ENCODE measurements at places on chromosomes 12 and 14.

DNA sequence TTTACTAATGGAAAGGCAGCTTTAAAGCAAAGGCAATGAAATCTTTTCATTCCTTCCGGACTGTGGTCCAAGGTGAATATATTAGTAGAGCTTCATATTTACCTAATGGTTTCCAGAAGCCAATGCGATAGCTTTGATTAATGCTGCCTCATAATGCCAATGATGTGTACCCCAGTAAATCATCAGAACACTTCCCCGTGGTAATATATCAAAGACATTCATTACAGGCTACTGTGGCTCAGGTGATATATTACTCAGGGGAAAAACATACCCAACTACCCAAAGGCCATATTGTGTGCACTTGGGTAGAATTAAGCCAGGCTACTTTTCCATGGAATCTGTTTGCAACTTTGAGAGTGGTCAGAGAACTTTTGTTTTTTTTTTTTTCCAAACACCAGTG lies 69.4 kb upstream of the DACT1 start:
- no peak for DNase-seq

- no peak for DNase-seq
These were observed 17.9 kb downstream of the PXN start for GRCh38 chr12:120247621-120248030.

GRCh38 chr12:119325813-119326212 lies 8.7 kb upstream of the CCDC60 start:
- no peak for DNase-seq

- DNase-seq, result no peak
These were observed 49.8 kb upstream of the LRRK2 start for GRCh38 chr12:40175045-40175444.

- DNase-seq, result no peak
These were observed 9.2 kb upstream of the MYL6B start for GRCh38 chr12:56143217-56143616.

- no peak for DNase-seq
These were observed 84.9 kb upstream of the OTX2 start for GRCh38 chr14:56895154-56895553.

GRCh38 chr12:26434299-26435068 lies 239.1 kb downstream of the SSPN start:
- peak; percentile 49 for DNase-seq

GRCh38 chr14:101127224-101127623 lies 223.7 kb upstream of the RTL1 start:
- peak; percentile 1 for DNase-seq

- no peak for DNase-seq
These were observed 53.5 kb upstream of the PPP2R5C start for GRCh38 chr14:101707863-101708620.

- no peak for DNase-seq
These were observed 15.3 kb downstream of the PDE3A start for GRCh38 chr12:20383612-20384011.

GRCh38 chr12:71686658-71687025 lies 760 bp downstream of the TMEM19 start:
- DNase-seq, result no peak

DNA sequence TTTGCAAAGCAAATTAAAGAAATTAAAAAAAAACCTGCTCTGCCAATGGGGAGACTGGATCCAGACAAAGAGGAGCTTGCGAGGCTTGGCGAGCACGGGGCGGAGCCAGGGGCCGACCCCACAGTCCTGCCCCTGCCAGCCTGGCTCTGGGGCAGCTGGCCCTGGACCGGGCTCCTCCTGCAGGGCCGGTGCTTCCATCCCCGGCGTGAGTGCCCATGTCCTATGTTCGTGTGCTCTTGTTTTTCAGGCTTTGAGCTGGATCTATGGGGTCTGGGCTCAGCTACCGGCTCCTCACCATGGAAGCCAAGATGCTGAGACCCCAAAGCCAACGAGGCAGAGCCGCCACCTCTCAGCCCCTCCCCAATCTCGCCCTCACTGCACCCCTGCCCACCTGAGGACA lies 176.8 kb downstream of the KIF26A start:
- no peak for DNase-seq

DNA sequence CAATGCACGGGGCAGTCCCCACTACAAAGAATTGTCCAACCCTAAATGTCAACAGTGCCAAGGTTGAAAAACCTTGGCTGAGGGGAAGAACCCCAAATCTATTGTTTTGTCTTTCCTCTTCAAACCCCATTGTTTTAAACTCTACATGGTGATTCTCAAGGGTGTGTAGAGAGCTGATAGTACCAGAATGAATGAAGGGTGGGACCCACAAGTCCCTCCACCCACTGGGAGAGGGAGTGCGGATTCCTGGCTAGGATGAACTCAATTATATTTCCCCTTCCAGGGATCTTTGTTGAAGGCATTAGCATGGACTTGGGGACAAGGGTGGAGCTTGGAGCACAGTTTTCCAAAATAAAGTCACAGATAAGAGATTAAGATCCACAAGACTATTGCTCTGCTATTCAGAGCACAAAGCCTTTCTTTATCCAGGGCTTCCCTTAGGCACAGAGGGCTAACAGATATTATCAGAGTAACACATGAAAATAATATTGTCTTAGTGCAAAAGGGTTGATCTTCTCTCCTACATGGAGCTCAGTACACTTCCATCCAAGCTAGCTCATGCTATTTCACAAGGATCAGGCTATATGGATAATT lies 755.1 kb upstream of the TBX3 start:
- no peak for DNase-seq

GRCh38 chr12:89856431-89856830 lies 147.8 kb upstream of the ATP2B1 start:
- DNase-seq, result no peak

GRCh38 chr12:116346741-116347140 lies 69.2 kb upstream of the MED13L start:
- no peak for DNase-seq

- DNase-seq, result no peak
These were observed 62.7 kb downstream of the CHST11 start for GRCh38 chr12:104519190-104520019.

GRCh38 chr12:57518920-57519795 lies 1.2 kb downstream of the DDIT3 start:
- peak; percentile 63 for DNase-seq

GRCh38 chr14:59511916-59512575 lies 27.7 kb downstream of the JKAMP start:
- DNase-seq, result peak; percentile 45

- peak; percentile 56 for DNase-seq
These were observed 77.2 kb downstream of the FERMT2 start for GRCh38 chr14:52873694-52874093.

- DNase-seq, result no peak
These were observed 46.0 kb upstream of the FOS start for GRCh38 chr14:75232597-75232996.

- no peak for DNase-seq
These were observed 45.4 kb downstream of the ANO2 start for GRCh38 chr12:5899675-5900074.

DNA sequence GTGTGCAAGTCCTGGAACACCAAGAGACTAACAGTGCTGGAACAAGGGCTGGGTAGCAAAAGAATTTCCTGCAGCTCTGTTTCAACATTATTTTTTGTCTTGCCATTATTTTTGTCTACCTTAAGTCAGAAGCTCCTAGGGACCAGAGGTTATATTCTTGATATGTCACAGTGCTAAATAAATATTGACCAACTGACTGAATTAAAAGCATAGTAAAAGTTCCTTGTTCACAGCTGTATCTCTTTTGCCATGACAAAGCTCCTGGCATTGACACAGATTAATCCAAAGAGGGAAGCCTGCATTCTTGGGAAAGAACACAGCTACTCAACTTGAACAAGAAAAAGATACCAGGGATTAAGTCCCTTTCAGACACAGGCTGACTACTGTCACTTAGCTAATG lies 136.5 kb downstream of the SPTSSA start:
- DNase-seq, result no peak

DNA sequence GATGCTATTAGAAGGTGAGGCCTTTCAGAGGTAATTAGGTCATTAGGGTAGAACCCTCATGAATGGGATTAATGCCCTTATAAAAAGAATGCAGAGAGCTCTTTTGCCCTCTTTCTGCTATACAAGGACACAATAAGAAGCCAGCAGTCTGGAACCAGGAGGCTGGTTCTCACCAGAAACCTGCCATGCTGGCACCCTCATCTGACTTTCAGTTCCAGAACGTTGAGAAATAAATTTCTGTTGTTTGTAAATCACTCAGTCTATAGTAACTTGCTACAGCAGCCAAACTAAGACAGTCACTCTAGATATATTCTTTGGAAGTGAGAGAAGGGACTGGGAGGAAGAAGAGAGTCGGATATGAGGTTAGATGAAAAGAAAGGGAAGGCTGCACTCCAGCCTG lies 125.0 kb upstream of the MYF6 start:
- DNase-seq, result no peak

GRCh38 chr14:29637411-29637810 lies 290.2 kb downstream of the PRKD1 start:
- DNase-seq, result no peak

- DNase-seq, result peak; percentile 81
These were observed 51.4 kb downstream of the ERH start for GRCh38 chr14:69346710-69347109.

DNA sequence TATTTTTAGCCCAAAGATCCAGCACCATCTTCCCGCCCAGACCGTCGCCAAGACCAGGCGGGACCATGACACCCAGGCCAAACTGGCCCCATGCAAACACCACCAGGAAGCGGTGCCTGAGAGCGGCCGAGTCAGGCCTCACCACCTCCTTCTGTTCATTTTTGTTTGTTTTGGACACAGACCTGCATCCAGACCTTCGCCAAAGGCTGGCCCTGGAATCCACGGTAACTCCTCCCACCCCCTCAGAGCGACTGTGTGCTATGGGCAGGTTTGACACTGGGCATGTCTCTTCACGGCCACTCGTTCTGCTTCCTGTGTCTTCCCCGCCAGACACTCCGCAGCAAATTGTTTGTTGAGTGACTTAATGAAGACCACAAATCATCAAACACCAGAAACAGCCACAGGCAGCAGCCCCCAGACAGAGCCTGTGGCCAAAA lies 47.1 kb downstream of the NCOR2 start:
- no peak for DNase-seq

DNA sequence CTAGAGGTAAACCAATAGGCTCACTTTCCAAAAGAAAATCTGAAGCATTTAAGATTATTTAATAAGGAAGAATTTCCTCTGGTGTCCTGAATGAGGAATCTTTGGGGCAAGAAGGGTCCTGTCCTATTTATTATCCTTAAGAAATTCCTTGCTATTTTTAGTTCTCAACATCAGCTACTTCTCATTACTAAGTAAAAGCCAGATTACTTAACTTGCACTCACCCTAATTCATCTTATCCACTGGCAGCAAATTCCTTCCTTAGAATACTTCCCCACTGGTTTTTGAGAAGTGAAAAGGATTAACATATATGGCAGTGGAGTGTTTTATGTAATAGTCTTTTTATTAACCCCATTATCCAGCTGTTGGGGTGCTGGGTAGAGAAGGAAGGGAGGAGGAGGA lies 767.7 kb downstream of the DIO2 start:
- no peak for DNase-seq

DNA sequence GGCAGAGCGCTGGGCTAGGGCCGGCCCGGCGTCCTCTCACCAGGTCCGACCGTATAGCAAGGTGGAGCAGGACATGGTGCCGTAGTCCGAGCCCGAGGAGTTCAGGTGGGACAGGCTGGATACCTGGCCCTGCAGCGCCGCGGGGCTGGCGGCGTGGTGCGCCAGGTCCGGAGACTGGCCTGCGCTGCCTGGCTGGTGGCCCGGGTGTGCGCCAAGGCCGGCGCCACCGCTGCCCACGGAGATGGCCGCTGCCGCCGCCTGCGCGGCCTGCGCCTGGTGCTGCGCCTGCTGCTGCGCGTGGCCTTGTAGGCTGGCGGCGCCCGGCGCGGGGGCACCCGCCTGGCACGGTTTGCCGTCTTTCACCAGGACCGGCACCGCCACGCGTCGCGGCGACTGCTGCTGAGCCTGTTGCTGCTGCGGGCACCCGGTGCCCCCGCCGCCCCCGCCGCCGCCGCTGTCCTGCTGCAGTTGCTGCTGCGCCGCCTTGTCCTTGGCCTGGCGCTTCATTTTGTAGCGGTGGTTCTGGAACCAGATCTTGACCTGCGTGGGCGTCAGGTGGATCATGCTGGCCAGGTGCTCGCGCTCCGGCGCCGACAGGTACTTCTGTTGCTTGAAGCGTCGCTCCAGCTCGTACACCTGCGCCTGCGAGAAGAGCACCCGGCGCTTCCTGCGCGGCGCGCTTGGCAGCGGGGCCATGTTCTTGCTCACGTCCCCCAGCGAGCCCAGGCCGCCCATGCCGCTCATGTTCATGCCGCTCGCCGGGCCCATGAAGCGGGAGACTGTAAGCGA lies 2.6 kb downstream of the NKX2-1 start:
- DNase-seq, result no peak

DNA sequence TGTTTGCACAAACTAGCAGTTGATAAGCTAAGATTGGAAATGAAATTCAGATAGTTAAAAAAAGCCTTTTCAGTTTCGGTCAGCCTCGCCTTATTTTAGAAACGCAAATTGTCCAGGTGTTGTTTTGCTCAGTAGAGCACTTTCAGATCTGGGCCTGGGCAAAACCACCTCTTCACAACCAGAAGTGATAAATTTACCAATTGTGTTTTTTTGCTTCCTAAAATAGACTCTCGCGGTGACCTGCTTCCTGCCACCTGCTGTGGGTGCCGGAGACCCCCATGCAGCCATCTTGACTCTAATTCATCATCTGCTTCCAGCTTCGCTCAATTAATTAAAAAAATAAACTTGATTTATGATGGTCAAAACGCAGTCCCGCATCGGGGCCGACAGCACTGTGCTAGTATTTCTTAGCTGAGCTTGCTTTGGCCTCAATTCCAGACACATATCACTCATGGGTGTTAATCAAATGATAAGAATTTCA lies 335.6 kb downstream of the TMEM121 start:
- no peak for DNase-seq

DNA sequence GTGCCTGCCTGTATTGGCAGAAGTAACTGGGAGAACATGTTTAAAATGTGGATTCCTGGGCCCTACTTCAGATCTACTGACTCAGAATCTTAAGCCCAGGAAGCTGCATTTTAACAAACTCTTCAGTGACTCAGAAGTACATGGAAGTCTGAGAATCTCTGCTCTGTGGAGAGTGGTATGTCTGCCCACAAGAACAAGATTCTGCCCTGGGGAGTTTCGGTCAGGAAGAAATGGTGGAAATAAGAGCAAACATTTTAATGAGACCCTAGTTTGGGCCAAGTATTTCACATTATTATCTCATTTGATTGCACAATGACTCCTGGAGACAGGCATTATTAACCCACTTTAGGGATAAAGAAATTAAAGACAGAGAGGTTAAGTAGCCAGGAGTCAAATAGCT lies 8.2 kb downstream of the ALDH1L2 start:
- no peak for DNase-seq

DNA sequence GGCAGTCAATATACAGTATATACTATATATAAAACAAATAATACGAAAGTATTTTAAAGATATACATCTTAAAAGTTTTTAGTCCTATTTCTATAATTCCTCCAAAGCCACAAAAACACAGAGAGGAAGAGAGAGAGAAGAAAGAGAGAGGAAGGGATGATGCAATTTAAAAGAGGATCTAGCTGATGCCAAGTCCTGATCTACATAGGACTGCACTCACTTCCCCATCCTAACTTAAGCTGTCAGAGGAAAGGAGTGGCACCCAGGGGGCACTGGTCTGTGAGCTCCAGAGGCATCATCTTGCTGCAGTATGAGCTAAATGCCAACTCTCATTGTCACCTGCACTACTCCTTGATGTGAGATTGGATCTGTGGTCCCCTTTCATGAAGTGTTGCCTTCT lies 95.8 kb downstream of the C12orf42 start:
- no peak for DNase-seq

- DNase-seq, result no peak
These were observed 4.0 kb upstream of the CRIP2 start for GRCh38 chr14:105470350-105471296.
